Epithelial cell of esophagus (primary cell): ENCODE measurements at places on chromosomes 16 and 17.
A peak's percentile ranks its signal among the peaks of the same experiment; 100 is the strongest.

DNA sequence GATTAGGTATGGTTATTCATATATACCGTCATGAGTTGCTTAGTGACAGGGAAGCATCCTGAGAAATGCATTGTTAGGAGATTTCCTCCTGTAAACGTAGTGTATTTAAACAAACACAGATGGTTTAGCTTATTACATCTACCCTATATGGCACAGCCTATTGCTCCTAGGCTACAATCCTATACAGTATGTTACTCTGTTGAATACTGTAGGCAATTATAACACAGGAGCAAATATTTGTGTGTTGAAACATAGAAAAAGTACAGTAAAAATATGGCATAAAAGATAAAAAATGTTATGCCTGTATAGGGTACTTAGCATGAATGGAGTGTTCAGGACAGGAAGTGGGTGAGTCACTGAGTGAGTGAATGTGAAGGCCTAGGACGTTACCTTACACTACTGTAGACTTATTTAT lies 157.7 kb downstream of the CDH11 start:
- DNase-seq: peak; percentile 76

DNA sequence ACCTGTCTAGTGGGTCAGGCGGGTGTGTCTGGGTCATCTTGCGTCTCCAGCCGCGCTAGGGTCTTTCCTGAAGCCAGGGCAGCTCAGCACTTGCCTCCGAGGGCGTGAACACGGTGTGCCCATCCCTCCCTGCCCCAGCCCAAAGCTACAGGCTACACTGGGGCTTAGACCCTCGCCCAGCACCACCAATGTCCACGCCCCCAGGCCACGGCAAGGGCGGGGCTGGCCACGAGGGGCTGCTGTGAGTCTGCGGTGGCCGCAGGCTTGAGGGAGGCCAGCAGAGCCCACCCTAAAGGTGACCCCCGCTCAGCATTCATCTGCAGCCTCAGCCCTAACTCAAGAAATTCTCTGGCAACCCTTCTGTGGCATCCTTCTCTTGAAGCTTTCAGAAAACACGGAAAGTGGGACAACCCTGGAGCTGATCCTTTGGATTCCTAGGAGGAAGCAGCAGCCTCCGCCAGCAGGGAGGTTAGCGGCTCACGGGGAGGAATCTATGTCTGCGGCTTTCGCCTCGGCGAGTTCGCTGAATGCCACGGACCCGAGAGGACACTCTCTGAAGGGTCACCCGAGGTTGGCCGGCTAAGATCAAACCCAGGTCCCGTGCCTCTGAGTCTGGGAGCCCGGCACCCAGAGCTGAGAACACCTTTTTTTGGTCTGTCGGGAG lies 41.7 kb downstream of the TIMM22 start:
- no peak for DNase-seq

- DNase-seq: no peak
Observed at GRCh38 chr17:72569148-72569946, 448.5 kb downstream of the SOX9 start.

GRCh38 chr17:3037259-3037658 lies 26.1 kb downstream of the OR1D5 start:
- DNase-seq: no peak

- peak; percentile 22 for DNase-seq
Observed at GRCh38 chr17:32349503-32349853, 479 bp upstream of the ZNF207 start.

DNA sequence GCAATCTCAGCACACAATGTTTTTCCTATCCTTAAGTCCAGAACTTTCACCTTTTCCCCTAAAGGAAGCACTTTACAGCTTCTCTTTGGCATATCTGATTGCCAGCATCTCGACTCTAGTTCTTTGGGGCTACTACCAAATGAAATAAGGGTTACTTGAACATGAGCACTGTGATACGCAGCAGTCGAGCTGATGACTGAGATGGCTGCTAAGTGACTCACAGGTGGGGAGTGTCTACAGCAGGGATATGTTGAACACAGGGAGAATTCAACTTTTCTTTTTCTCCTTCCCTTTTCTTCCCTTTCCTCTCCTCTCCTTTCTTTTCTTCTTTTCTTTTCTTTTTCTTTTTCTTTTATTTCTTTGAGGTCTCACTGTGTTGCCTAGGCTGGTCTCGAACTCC lies 334.8 kb downstream of the MAF start:
- DNase-seq: peak; percentile 7

DNA sequence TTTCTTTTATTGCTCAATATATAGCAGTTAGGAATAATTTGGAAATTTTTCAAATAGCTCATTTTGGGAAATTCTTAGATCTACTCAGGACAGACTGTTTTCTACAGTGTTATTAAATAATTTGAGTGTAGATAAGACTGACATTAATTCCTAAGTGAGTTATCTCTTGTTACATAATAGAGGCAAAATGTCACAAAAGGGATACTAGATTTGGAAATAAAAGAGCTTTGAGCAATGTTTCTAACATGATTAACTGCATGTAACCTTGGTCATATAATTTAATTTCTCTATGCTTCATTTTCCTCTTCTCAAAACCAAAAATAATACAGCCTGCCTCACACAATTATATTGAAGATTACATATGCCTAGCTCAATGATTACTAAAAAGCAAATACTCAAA lies 16.3 kb upstream of the KIF2B start:
- no peak for DNase-seq

GRCh38 chr17:4333041-4333440 lies 33.4 kb downstream of the UBE2G1 start:
- no peak for DNase-seq

- no peak for DNase-seq
Observed at GRCh38 chr17:64982139-64982915, 63.0 kb upstream of the LRRC37A3 start.

- DNase-seq: peak; percentile 39
Observed at GRCh38 chr16:83995754-83996153, 27.7 kb downstream of the NECAB2 start.

DNA sequence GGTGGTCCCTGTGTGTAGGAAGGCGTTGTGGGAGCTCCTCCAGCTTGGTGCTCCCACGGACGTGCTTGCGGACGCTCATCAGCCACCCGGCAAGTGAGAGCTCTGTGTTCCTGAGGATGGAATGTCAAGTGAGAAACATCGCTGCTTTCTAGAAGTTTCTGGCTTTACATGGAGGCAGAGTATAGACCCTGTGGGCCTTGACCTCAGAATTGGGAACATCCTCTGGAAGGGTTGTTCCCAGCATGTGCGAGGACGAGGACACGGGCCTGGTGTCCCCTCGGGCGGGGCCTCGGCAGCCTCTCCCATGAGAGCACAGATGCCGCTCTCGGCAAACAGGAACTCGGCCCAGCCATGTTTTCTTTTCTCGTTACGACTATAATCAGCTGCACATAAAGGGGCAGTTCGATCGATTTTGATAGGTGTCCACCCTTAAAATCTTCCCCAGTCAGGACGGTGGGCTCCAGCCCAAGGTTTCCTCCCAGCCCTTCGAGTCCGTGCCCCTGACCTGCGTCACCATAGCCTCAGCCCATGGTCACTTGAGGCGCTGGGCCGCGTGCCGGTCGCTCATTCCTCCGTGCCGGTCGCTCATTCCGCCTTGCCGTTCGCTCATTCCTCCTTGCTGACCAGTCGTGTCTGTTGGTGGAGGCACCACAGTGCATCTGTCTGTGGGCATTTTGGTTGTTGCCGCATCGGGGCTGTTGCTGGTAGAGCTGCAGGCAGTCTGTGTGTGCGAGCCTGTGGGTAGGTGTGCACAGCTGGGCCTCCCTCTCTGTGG lies 91.3 kb upstream of the ZNF750 start:
- DNase-seq: no peak

GRCh38 chr17:50631908-50632571 lies 2.6 kb upstream of the ABCC3 start:
- DNase-seq: peak; percentile 63

DNA sequence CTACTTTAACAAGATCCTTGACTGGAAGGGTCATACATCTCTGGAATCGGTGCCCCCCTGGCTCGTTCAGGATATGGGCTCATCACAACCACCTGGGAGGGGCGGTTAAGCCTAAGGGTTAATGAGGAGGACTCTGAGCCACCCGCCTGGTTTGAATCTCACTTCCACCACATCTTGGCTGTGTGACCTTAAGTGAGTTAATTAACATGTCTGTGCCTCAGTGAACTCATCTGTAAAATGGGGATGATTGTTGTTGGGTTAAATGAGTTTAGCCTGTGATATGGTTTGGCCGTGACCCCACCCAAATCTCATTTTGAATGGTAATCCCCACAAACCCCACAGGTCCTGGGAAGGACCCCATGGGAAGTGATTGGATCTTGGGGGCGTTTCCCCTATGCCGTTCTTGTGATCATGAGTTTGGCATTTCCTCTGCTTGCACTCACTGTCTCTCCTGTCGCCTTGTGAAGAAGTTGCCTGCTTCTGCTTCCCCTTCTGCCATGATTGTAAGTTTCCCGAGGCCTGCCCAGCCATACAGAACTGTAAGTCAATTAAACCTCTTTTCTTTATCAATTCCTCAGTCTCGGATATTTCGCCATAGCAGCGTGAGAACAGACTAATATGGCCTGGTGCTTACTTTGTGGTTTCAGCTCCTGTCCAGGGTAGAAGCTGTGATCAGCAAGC lies 214.0 kb upstream of the CIBAR2 start:
- no peak for DNase-seq

DNA sequence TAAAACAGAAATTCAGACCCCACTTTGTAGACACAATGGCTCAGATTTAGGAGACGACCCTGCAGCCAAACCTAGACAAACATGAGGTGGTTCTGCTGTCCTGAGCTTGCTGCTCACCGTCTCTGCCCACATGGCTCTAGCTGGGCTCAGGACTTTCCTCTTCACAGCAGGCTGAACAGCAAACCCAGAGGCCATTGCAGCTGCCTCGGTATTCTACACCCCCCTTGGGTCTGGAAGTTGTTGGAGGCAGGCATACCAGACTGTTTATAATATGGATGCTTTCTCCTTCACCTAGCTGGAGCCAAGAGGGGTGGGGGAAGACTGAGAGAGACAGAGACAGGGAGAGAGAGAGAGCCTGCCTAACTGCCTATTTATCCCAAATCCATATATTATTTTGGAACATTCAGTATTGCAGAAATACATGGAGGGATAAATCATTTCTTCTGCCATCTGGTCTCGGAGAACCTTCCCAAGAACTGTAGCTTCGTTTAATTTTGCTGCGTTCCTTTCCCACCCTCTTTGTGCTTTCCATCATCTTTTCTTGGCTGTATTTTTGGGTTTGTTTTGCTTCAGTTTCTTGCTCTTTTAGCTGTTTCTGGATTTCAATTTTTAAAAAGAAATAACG lies 628.2 kb upstream of the RBFOX1 start:
- DNase-seq: no peak

DNA sequence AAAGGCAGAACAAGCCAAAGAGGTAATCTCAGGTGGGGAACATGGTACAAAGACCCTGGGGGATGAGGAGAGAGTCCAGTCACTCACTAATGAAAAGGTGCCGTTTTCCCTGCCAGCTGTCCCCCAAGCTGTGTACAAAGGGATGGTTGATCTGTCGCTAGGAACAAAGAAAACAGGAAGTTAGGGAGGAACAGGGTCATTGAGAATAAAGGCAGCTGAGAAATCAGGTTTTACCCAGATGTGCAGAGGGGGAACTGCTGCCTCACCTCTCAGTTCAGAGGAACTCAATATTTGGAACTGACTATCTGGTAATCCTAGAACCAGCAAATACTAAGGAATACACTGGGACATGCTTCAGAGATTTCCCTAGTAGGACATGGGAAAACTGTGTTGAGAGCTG lies 1.5 kb downstream of the RSKR start:
- no peak for DNase-seq

- peak; percentile 17 for DNase-seq
Observed at GRCh38 chr17:82698974-82699442, 510 bp upstream of the RAB40B start.

GRCh38 chr16:9499941-9500593 lies 408.6 kb downstream of the HAPSTR1 start:
- no peak for DNase-seq

GRCh38 chr16:48608871-48609651 lies 919 bp downstream of the N4BP1 start:
- peak; percentile 39 for DNase-seq

- no peak for DNase-seq
Observed at GRCh38 chr17:73851091-73851490, 206.8 kb upstream of the SDK2 start.

- no peak for DNase-seq
Observed at GRCh38 chr17:49521471-49522356, 26.6 kb downstream of the NGFR start.

GRCh38 chr16:79155904-79156303 lies 444.6 kb downstream of the MAF start:
- no peak for DNase-seq

- DNase-seq: peak; percentile 17
Observed at GRCh38 chr17:74361230-74362068, at the start of gene BTBD17. Gene BTBD17 (minus strand): TSS chr17:74361868. CDS start chr17:74361819, 49 bp downstream.

GRCh38 chr16:10883004-10883403 lies 6.0 kb downstream of the CIITA start:
- DNase-seq: peak; percentile 41

DNA sequence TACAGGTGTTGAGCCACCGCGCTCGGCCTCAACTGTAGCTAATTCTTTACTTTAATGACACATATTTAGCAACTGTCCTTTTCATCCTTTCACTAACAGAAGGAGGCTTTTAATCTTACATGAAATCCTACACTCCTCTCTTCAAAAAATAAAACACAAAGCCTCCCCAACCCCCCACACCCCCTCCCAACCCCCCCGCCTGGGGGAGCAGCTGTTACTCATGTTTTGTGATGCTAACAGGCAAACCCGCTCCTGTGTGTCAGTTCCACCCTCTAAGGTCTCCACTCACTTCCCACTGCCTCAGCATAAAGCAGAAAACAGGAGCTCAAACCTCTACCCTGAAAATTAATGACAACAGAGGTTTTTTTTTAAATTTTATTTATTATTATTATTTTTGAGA lies 55.4 kb upstream of the SLC25A19 start:
- DNase-seq: no peak

GRCh38 chr17:77890771-77891170 lies 67.7 kb upstream of the TNRC6C start:
- no peak for DNase-seq

DNA sequence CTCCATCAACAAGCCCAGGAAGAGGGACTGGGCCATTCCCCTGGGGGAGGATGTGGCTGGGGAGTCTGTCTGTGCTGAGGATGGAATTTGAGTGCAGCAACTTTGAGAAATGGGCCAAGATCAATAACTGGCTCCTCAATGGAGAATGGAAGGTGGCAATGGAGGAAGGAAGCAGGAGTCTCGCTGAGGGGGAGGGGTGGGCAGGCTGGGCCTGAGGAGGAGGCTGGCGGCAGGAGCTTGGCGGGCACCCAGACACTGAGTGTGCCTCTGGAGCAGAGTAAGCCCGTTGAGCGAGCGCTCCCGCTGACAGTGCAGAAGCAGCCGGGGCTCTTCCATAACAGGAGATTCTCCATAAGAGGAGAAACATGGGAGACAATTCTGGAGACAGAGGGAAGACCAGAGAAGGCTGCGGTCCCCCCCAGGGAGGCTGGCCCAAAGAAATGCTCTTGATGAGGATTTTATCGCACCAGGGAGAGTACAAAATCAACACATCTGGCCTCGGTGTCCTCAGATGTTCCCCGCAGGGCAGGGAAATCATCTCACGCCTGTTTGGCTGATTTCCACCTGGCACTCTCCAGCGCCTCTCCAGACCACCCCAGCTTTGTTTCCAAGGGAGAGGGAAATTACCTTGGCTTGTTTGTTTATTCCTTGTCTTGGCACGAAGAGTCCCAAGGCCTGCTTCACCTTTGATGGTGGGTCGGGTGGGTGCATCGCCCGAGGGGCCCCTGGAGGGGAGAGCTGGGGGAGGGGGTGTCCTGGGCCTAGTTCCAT lies 2.8 kb upstream of the MMP15 start:
- DNase-seq: peak; percentile 75
